ENCODE measurements at places on chromosomes 16 and 17.

DNA sequence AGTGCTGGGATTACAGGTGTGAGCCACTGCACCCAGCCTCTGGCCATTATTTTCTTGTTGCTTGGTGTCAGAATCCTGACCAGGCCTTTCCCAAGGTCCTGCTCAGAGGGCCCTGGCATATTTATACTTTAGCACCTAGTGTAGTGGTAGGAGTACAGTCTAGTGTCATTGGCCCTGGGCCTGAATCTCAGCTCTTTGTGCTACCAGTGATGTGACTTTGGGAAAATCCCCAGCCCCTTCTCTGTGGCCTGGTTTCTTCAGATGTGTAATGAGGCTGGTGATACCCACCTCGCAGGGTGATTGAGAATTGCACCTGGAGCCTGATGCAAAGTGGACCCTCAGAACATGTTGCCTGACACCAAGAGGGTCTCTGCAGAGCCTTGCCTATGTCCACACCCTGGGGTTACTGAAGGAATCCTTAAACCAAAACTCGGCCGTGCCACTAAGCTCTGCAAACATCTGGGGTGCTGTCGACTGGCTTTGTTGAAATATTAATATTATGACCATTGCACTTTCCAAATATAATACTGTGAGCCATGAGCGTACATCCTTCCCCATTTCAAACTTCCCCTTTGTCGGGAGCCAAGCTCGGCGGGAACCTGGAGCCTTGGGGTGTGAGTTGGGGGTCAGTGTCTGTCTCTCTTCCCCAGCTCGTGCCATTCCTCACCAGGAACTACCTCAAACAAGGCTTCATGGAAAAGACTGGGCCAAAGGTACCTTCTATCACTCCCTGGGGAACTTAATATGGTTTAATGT, 18.0 kb upstream of the RNF135 start:
- peak; percentile 27 for DNase-seq

GRCh38 chr16:240559-240958, 5.9 kb downstream of the FAM234A start:
- DNase-seq: no peak

DNA sequence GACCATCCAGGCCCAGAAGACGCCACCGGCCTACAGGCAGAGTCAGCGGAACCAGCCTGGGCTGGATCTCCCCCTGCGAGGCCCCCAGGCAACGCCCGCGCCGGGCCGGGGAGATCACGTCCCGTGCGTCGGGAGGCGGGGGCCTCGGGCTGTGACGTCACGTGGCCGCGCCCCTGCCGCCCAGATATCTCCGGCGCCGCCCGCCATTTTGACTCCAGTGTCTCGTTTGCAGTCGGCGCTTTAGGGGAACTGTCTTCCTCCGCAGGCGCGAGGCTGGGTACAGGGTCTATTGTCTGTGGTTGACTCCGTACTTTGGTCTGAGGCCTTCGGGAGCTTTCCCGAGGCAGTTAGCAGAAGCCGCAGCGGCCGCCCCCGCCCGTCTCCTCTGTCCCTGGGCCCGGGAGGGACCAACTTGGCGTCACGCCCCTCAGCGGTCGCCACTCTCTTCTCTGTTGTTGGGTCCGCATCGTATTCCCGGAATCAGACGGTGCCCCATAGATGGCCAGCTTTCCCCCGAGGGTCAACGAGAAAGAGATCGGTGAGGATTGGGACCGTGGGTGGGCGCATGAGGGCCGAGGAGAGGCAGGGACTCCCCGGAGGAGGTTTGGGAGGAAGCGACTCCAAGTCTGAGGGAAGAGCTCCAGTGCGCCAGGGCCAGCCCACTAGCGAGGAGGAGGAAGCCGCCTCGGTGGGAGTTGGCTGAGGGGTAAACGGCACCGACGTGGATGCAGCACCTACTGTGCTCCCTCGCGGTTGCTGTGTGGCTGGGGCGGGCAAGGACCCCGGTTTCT, at the start of gene WSB1:
Gene WSB1, plus strand, starts transcription at position 217 of the 791 bp plus-strand sequence. Its CDS starts 282 bp downstream, at position 499.
- peak; percentile 95 for DNase-seq

GRCh38 chr16:49748322-49748721, 107.6 kb downstream of the ZNF423 start:
- no peak for DNase-seq

GRCh38 chr16:4454623-4455022, 19.8 kb downstream of the NMRAL1 start:
- DNase-seq: no peak

DNA sequence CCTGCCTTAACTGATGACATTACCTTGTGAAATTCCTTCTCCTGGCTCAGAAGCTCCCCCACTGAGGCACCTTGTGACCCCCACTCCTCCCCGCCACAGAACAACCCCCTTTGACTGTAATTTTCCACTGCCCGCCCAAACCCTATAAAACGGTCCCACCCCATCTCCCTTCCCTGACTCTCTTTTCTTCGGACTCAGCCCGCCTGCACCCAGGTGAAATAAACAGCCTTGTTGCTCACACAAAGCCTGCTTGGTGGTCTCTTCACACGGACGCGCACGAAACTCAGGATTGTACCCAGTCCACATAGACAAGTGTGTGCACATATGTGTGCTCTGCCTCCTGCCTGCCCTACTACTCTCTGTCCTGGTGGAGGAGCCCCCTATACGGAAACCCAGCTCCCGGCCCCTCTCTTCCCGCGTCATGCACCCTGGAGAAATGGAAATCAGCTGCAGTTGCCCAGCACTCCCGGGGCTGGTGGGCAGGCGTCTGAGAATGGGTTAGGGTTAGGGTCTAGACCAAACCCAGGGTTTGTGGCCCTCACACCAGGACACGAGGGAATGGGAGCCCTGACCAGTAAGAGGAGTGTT, 2.4 kb upstream of the RHBDF1 start:
- DNase-seq: no peak

DNA sequence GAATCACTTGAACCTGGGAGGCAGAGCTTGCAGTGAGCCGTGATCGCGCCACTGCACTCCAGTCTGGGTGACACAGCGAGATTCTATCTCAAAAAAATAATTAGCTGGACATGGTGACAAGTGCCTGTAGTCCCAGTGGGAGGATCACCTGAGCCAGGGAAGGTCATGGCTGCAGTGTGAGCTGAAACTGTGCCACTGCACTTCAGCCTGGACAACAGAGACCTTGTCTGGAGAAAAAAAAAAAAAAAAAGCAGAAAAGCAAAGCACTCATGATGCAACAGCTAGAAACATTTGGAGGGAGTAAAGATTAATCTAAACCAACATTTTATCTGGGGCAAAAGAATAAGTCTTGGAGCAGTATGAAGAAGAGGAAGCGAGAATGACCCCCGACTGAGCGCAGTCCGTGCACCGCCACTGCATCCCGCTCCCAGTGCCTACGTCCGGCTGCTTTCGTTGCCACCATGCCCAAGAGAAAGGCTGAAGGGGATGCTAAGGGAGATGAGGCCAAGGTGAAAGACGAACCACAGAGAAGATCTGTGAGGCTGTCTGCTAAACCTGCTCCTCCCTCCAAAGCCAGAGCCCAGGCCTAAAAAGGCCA, 8.2 kb downstream of the PRPSAP1 start:
- no peak for DNase-seq

DNA sequence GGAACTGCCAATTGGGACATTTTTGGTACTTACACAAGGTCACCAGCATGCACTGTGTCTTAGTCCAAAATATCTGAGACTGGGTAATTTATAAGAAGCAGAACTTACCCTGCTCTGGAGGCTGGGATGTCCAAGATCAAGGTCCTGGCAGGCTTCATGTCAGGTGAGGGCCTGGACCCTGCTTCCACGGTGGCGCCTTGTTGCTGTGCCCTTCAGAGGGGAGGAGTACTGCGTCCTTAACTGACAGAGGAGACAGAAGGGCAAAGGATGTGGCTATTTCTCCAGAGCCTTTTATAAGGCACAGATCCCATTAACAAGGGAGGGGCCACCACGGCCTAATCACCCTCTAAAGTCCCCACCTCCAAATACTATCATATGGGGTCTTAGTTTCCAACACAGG, 178.9 kb downstream of the C16orf95 start:
- no peak for DNase-seq

DNA sequence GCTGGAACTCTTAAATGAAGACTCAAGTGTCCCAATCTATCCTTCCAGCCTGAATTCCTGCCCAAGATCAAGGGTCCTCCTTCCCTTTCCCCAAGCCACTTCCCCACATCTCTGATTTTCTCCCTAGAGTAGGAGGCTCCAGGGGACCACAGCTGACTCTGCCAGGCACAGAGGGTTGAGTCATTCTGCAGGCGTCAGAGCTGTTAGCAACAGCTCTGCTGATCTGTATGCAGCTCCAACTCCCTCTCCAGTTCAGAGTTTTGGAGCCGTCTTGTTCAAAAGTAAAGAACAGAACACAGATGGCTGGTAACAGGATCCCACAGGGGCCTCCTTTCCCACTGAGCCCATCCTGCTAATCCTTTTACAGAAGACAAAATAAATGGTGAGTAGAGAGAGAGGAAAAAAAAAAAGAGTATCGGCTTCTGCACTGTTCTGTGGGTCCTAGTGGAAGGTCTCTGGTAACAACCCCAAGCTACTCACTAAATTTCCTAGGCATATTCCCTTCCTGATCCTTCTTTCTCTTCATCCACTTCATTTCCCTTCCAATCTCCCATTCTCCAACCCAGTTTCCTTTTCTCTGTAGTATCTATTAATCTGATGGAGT, 13.4 kb upstream of the TAOK1 start:
- no peak for DNase-seq

DNA sequence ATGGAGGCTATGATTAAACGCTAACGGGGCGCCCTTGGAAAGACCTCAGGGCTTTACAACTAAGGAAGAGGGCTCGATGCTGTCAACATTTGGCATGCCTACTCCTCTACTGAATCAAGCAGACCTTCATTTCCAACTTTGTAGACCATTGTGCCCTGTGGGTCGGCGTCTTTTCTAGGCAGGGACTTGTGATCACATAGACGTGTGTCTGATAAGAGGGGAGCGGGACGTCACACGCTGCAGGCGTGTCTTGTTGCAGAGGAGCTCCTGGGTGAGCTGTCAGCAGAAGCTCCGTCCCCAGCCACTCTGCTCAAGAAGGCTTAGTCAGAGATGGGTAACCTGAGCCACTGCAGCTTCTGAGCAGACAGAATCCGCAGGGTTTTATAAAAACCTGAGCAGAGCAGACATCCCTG, 2.8 kb downstream of the MAPK8IP3 start:
- DNase-seq: no peak

GRCh38 chr17:72683506-72684404, 408.7 kb downstream of the SLC39A11 start:
- DNase-seq: no peak

GRCh38 chr16:85090181-85090580, 22.1 kb downstream of the CIBAR2 start:
- no peak for DNase-seq

DNA sequence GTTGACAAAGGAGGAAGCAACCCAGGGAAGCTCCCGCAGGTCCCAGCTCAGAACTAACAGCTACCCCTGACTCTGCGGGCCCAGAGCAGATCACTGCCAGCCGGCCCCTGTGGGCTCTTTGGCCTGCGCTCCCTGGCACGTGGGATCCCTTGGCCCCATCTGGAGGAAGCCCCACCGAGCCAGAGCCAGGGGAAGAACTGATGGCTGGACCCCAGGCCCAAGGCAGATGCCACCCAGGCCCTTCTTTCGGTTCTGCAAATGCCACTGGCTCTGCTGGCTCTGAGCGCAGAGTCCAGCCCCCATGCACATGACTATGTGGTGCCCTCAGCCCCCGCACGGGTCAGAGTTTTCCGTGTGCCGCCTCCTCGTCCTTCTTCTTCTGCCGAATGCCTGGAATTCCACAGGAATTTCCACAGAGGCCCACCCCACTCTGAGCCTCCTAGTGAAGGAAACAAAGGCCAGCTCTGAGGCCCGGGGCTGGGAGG, 35.8 kb upstream of the SNN start:
- DNase-seq: no peak

GRCh38 chr17:60524463-60525327, 1.3 kb downstream of the APPBP2 start:
- DNase-seq: peak; percentile 38

DNA sequence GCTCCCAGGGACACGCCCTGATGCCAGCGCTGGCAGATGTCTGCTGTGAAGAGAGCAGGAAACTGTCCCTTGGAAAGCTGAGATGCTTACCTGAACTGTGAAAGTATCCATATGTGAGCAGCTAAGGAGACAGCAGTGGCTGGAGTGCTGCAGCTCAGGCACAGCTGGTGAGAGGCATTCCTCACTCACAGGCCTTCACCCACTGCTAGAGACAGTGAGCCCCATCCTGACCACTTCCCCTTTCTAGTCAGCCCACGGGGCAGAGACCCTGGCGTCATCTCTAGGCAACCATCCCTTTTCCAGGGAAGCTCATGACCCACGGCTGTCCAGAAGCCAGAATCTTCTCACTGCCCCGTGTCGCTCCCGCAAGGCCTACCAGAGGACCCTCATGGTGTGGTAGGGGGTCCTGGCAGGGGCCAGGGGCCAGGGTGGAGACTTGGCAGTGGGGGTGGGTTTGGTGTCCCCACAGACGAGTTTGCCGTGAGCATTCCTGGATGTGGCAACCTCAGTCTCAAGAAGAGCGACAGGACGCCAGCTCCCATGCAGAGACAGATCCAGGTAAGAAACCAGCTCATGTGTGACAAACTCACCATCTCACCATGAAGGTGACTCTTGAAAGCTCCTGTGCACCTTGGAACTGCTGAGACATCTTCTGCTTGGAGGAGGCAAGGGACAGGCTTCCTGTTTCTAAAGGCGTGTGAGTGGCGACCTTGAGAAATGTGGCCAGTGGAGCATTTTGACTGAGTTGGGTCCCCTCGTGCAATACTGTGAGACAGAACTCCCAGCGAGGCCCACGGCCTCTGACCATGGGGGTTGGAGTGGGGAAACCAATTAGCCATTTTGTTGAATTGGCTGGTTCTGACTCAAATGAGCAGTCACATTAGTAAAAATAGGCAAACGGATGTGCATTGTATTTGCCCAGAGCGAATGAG, at the start of gene SCIMP:
Gene SCIMP, minus strand, starts transcription at position 216 of the 932 bp plus-strand sequence. Its CDS starts 105 bp downstream, at position 111.
- no peak for DNase-seq

GRCh38 chr16:2682209-2683021, at the start of gene KCTD5:
TSS of gene KCTD5 (plus strand) at chr16:2682523. CDS start at chr16:2682549, 26 bp downstream.
- DNase-seq: peak; percentile 88

DNA sequence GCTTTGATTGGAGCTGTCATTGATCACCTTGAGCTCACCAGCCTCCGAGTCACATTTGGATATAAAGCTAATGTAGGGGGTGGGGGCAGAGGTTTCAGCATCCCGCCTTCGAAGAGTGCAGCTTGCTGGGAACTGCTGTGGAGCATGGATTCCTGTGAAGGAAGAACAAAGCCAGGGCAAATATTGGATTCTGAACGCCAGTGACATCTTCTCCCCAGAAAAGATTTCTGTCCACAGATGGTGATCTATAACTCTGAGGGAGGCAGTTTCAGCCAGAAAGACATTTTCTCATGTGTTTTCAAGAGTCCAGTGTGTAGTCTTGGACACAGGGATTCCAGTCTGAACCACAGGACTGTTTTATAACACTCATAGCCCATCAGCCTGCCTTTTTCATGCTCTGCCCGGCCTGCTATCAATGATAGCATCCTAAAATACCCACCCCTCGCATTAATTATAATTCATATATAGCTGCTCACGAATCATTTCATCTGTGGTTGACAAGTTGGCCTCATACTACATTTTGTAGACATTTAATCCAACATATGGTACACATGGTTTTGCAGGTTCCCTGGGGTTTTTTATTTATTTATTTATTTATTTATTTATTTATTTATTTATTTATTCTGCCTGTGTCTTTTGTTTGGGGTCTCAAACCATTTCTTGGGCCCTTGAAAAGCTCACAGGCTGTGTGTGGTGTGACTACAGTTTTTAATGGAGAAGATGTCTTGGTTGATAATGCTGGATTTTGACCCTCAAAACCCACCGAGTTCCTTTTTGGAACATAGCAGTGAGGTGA, 47.1 kb upstream of the SALL1 start:
- no peak for DNase-seq
